ENCODE measurements at places on chromosomes 5 and 9. TPM values are rescaled to one million over a fixed set of nuclear protein-coding genes. Genes with fewer than 3 reads are reported as not detected.

Gene ANKRD18A
- total RNA-seq, result 12.9 TPM

Gene NIM1K
- total RNA-seq, result 0.07 TPM

Gene SLC34A3
- total RNA-seq, result 0.13 TPM

Gene FCN2
- total RNA-seq, result not detected

Gene PCDHB6
- 0.24 TPM for total RNA-seq

Gene PLPP7
- 4.9 TPM for total RNA-seq

Gene TMEM215
- 0.34 TPM for total RNA-seq

Gene TAF1L
- total RNA-seq, result 0.02 TPM

- H3K27me3 ChIP-seq, result no peaks in the 10 kb centered on the region
- H3K36me3 ChIP-seq, result no peaks in the 10 kb centered on the region
- no peak for DNase-seq
- no peak overlapping the region for H3K4me3 ChIP-seq
- H3K4me1 ChIP-seq, result peaks cover 17% of the 10 kb centered on the region
- H3K27ac ChIP-seq, result no peak overlapping the region
Measured at GRCh38 chr5:173793648-173794548, 94.3 kb upstream of the CPEB4 start.

DNA sequence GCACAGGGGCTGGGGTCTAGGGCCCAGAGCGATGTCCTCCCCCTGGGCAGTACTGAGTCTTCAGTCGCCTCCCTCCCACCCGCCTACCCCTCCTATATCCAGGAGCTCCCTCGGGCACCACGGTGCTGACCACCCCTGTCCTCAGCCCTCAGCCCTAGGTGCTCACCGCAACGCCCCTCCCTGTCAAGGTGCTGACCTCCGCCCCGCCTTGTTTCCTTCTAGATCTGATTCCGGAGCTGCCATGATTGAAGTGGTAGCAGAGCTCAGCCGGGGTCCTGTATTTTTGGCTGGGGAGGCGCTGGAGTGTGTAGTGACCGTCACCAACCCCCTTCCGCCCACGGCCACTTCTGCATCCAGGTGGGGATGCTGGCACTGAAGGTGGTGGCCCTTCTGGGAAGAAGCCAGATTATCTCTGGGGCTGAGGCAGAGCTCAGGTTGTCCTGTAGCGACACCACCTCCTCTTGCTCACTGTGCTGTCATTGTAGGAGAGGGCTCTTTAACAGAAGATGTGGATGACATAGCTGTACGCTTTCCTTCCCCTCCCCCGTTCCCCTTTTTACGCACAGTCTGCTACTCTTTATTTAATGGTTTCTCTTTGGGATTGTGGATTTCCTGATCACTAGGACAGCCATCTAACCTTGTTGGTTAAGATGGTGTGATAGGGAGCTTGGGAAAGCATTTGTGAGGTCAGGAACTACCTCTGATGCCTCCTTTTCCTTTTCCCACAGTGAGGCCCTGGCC is 598 bp downstream of the RGP1 start:
- H3K27me3 ChIP-seq, result no peaks in the 10 kb centered on the region
- peak; percentile 37 for DNase-seq
- H3K4me3 ChIP-seq, result peak overlapping the region; percentile 92

DNA sequence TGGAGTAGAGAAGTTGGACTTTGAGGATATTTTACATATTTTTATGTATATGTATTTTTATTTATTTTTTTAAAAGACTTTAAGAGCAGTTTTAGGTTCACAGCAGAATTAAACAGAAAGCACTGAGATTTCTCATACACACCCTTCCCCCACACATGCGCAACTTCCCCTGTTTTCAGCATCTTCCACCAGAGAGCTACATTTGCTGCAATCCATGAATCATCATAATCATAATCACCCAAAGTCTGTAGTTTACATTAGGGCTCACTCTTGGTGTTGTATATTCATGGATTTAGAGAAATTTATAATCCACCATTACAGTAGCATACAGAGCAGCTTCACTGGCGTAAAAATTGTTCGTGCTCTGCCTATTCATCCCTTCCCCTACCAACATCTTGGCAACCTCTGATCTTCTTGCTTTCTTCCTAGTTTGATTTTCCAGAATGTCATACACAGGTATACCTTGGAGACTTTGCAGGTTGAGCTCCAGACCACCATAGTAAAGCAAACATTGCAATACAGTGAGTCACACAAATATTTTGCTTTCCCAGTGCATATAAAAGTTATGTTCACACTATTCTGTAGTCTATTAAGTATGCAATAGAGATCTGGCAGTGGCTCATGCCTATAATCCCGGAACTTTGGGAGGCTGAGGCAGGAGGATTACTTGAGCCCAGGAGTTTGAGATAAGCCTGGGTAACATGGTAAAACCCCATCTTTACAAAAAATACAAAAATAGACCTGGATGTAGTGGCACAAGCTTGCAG is 9.6 kb upstream of the CCDC171 start:
- DNase-seq, result no peak
- H3K27ac ChIP-seq, result no peak overlapping the region
- no peak overlapping the region for H3K4me3 ChIP-seq
- H3K36me3 ChIP-seq, result no peaks in the 10 kb centered on the region
- H3K4me1 ChIP-seq, result peaks cover 6% of the 10 kb centered on the region
- no peaks in the 10 kb centered on the region for H3K27me3 ChIP-seq

- H3K36me3 ChIP-seq, result no peaks in the 10 kb centered on the region
- H3K4me1 ChIP-seq, result peaks cover 6% of the 10 kb centered on the region
- H3K27me3 ChIP-seq, result no peaks in the 10 kb centered on the region
- H3K4me3 ChIP-seq, result no peak overlapping the region
- no peak for DNase-seq
- H3K27ac ChIP-seq, result no peak overlapping the region
Measured at GRCh38 chr5:17991775-17992174, 357.5 kb downstream of the TAF11L14 start.

- H3K4me3 ChIP-seq, result no peak overlapping the region
- DNase-seq, result no peak
- H3K36me3 ChIP-seq, result no peaks in the 10 kb centered on the region
- H3K4me1 ChIP-seq, result peaks cover 31% of the 10 kb centered on the region
- H3K27me3 ChIP-seq, result peaks cover 17% of the 10 kb centered on the region
Measured at GRCh38 chr9:14344053-14344524, 30.1 kb upstream of the NFIB start.

- H3K4me1 ChIP-seq, result peaks cover 15% of the 10 kb centered on the region
- DNase-seq, result no peak
- H3K36me3 ChIP-seq, result no peaks in the 10 kb centered on the region
- H3K27ac ChIP-seq, result no peak overlapping the region
- H3K4me3 ChIP-seq, result no peak overlapping the region
- peaks cover 18% of the 10 kb centered on the region for H3K27me3 ChIP-seq
Measured at GRCh38 chr5:73318308-73318719, 130.3 kb downstream of the FOXD1 start.

DNA sequence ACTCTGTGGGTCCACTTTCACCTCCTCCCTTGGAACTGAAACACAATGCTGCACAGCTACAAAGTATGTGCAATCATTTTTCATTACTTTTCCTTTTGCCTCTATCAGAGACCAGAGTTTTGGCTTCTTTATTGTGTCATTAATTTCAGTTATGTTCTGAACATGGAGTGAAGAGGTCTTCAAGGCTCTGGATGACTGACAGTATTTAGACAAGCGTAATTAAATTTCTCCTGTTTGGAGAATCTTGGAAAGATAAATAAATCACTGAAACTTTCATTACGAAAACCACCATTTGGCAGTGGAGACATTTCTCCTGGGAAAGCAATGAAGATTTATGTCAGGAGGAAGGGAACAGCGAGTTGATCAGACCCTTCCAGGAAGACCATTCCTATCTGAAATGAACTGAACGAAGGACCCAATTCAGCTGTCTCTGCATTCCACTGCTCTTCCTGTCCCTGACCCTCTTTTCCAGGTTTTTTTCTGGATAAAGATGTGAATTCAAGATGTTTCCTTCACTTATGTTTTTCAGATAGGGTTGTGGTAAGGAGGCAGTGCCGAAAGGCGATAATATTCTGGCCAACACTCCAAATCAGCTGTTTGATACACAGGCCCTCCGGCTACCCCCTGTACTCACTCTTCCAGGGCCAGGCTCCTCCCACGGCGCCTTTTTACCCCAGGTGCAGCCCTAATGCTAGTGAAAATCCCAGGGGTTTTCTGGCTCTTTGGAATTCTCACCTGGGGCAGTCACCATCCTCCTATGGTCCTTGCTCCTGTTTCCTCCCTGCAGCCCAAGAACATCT is 77.2 kb upstream of the OSMR start:
- no peak for DNase-seq
- H3K27ac ChIP-seq, result no peak overlapping the region
- no peak overlapping the region for H3K4me3 ChIP-seq
- H3K4me1 ChIP-seq, result peaks cover 7% of the 10 kb centered on the region
- H3K36me3 ChIP-seq, result peaks cover 17% of the 10 kb centered on the region
- H3K27me3 ChIP-seq, result no peaks in the 10 kb centered on the region

DNA sequence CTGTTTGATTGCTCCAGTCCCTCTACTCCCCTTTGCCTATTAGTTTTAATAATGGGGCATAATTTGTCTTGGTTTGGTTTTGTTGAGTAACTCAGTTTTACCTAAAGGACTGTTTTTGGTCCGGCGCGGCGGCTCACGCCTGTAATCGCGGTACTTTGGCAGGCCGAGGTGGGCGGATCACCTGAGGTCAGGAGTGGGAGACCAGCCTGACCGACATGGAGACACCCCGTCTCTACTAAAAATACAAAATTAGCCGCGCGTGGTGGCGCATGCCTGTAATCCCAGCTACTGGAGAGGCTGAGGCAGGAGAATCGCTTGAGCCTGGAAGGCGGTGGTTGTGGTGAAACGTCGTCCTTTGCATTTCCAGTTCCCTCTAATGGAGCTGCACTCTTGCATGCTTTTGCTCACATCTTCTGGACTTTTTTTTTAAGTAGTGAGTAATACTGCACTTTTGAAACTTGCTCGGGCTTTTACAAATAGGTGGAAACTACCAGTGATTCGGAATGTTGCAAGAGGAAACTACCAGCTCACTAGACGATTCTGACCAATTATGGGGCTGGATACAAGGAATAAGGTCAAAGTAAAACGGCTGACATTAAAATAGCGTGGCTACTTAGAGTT is 721 bp upstream of the MAML1 start:
- peak overlapping the region; percentile 85 for H3K27ac ChIP-seq
- DNase-seq, result peak; percentile 19
- H3K4me1 ChIP-seq, result peaks cover 19% of the 10 kb centered on the region

DNA sequence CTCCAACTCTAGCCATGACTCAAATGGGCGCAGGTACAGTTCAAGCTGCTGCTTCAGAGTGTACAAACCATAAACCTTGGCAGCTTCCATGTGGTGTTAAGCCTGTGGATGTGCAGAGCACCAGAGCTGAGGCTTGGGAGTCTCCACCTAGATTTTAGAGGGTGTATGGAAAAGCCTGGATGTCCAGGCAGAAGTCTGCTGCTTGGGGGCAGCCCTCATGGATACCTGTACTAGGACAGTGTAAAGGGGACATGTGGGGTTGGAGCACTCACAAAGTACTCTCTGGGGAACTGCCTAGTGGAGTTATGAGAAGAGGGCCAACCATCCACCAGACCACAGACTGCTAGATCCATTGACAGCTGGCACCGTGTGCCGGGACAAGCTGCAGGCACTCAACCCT is 273.5 kb upstream of the ST8SIA4 start:
- H3K4me3 ChIP-seq, result no peak overlapping the region
- H3K27ac ChIP-seq, result no peak overlapping the region
- H3K36me3 ChIP-seq, result peaks cover 18% of the 10 kb centered on the region
- peaks cover 19% of the 10 kb centered on the region for H3K4me1 ChIP-seq

DNA sequence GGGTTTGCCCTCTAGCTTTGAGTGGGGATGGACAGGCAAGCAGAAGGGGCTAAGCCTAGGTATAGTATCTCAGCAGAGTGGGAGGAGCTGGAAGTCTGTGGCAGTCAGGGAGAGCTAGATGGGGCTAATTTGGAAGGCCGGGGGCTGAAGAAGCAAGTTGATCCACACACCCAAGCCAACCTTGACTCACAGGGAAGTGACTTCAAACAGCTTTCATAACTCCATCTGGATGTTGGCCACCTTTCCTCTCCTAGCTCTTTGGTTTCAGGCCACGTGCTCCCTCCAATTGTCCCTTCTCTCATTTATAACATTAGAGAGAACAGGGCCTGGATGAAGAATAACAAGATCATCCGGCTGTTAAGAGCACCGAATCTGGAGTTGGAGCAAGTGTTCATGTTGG is 36.8 kb downstream of the EGR1 start:
- no peaks in the 10 kb centered on the region for H3K27me3 ChIP-seq
- no peaks in the 10 kb centered on the region for H3K4me1 ChIP-seq
- H3K36me3 ChIP-seq, result peaks cover under 1% of the 10 kb centered on the region
- H3K27ac ChIP-seq, result 0 out of 2 replicates have a peak overlapping the region, but pooled peaks have one; percentile 11
- no peak for DNase-seq

- no peak for DNase-seq
- H3K36me3 ChIP-seq, result peaks cover 20% of the 10 kb centered on the region
Measured at GRCh38 chr5:140565780-140566095, 1.1 kb downstream of the SLC35A4 start.

GRCh38 chr9:134252084-134252830 is 74.0 kb upstream of the RXRA start:
- no peak overlapping the region for H3K27ac ChIP-seq
- H3K36me3 ChIP-seq, result peaks cover 9% of the 10 kb centered on the region
- H3K27me3 ChIP-seq, result no peaks in the 10 kb centered on the region
- no peak overlapping the region for H3K4me3 ChIP-seq
- H3K4me1 ChIP-seq, result no peaks in the 10 kb centered on the region

GRCh38 chr5:84564321-84565075 is 179.8 kb upstream of the EDIL3 start:
- peak overlapping the region; percentile 91 for H3K27ac ChIP-seq
- H3K36me3 ChIP-seq, result no peaks in the 10 kb centered on the region
- no peak for DNase-seq
- no peak overlapping the region for H3K4me3 ChIP-seq
- no peaks in the 10 kb centered on the region for H3K27me3 ChIP-seq

GRCh38 chr9:98864281-98865174 is 57.1 kb downstream of the GALNT12 start:
- DNase-seq, result no peak
- H3K36me3 ChIP-seq, result no peaks in the 10 kb centered on the region
- H3K27ac ChIP-seq, result no peak overlapping the region
- no peak overlapping the region for H3K4me3 ChIP-seq
- peaks cover 2% of the 10 kb centered on the region for H3K4me1 ChIP-seq

- H3K4me1 ChIP-seq, result no peaks in the 10 kb centered on the region
- DNase-seq, result no peak
- no peak overlapping the region for H3K4me3 ChIP-seq
- no peak overlapping the region for H3K27ac ChIP-seq
- H3K36me3 ChIP-seq, result no peaks in the 10 kb centered on the region
Measured at GRCh38 chr5:59259237-59259636, 634.3 kb downstream of the PDE4D start.

- no peaks in the 10 kb centered on the region for H3K36me3 ChIP-seq
- H3K27ac ChIP-seq, result no peak overlapping the region
- H3K4me1 ChIP-seq, result peaks cover 29% of the 10 kb centered on the region
- no peak overlapping the region for H3K4me3 ChIP-seq
Measured at GRCh38 chr5:110258460-110259216, 467.8 kb downstream of the TMEM232 start.
